Kidney tubule cell (primary cell): ENCODE measurements at places on chromosomes 5 and 9.

- DNase-seq, result no peak
These were observed 871.4 kb downstream of the MAT2B start for GRCh38 chr5:164376843-164377242.

DNA sequence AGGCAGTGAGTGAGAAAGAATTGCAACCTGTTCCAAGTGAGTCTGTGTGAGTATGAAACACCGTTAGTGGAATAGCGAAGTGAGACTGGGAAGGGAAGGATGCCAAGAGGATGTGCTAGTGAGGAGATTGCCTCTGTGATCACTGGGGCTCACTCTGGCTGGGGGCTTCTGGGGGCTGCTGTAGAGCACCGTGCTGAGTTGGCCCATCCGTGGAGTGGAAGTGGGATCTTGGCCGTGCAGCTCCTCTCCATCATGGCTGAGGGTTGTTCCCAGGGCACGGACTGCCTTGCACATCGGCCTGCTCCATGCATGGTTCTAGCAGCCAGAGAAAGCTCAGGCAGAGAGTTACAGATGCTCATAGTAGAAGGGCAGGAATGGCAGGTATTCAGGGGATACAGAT is 236.1 kb downstream of the AGTPBP1 start:
- DNase-seq, result no peak

- DNase-seq, result peak; percentile 39
These were observed 475.3 kb upstream of the TRPC7 start for GRCh38 chr5:136840601-136841000.

GRCh38 chr9:117247266-117247665 is 167.6 kb downstream of the ASTN2 start:
- DNase-seq, result peak; percentile 25

DNA sequence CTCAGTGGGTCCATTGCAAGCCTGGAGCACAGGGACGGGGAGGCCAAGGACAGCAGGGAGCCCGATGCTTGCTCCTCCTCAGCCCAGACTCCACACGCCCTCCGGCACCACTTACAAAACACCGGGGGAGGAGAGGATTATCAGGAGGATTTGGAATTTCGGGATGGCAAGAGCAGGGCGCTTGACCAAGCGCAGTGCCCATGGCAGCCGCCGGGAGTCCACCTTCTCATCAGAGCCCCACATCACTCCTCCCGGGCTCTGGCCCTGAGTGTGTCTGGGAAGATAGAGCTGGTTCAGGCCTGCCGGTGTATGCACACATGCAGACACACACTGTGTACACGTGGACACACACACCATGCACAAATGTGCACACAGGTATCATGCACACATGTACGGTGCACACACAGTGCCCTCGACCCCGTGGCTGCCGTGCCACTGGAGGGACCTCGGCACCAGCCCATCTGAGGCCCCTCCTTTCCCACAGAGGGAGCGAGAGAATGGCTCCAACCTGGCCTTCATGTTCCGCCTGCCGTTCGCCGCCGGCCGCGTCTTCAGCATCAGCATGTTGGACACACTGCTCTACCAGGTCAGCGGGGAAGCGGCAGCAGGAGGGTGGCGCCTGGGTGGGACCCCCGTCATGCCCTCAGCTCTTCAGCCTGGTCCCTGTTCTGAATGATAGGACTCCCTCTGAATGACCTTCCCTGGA is 81.7 kb downstream of the KCNT1 start:
- no peak for DNase-seq

DNA sequence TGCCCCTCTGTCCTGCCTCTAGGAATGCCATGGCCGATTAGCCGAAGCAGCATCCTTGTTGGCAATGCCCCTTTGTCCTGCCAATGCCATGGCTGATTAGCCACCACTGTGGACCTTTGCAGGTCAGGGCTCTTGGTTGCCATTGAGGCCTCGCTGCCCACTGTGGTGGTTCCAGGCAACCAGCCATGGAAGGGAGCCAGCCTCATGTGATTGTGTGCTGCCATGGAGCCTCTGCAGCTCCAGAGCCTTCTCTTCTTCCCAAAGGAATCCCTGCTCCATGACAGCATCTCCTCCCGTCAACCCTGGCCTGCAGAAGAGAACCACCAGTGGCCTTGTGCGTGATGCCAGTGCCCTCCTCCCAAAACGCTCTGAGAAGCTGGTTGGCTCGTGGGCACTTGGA is 187.0 kb downstream of the CACNA1B start:
- no peak for DNase-seq

- peak; percentile 10 for DNase-seq
These were observed 31.7 kb downstream of the GSN start for GRCh38 chr9:121299467-121300282.

GRCh38 chr5:72940082-72940481 is 15.8 kb upstream of the FCHO2 start:
- DNase-seq, result no peak

DNA sequence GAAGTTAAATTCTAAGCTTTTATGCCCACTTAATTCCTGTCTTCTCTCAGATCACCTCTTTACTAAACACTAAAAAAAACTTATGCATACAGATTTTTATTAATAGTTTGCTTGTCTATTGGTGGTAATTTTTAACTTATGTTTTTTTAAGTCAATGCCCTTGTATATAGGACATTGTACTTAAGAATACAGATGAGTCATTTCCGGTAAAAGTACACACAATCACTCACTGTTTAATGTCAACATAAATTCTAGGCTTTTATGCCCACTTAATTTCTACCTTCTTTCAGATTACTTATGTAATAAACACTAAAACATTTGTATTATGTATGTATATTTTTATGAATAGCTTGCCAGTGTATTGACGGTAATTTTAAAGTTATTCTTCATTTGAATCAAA is 872.8 kb upstream of the CDH9 start:
- no peak for DNase-seq

DNA sequence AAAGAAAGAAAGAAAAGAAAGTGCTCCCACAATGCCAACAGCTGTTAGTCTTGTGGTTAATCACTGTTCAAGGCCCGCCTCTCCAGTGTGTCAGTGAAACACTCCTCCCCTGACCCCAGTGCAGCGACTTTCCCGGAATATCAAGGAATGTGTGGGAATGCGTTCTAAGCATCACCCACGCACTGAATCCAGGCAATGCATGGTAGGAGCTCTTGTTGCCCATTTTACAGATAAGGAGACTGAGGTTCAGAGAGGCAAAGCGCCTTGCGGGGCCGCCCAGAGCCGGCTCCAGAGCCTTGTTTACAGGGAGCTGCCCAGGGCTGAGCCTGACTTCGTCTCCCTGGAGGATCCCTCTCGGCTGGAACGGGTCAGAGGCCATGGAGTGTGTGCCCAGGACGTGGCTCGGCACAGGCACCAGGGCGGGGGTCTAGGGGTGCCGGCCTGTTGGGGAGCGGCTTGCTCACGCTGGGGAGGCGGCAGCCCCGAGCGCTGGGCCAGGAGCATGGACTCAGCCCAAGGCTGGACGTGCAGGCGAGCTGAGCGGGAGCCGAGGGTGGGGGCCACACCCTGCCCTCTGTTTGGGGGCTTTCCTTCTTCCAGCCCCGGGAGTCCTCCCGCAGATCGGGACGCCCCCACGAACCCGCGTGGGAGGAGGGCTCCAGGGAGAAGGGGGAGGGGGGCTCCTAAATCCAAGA is 823 bp downstream of the ST6GALNAC6 start:
- DNase-seq, result peak; percentile 72
